GM12865 (cell line): ENCODE measurements at places on chromosomes 12 and 14.

DNA sequence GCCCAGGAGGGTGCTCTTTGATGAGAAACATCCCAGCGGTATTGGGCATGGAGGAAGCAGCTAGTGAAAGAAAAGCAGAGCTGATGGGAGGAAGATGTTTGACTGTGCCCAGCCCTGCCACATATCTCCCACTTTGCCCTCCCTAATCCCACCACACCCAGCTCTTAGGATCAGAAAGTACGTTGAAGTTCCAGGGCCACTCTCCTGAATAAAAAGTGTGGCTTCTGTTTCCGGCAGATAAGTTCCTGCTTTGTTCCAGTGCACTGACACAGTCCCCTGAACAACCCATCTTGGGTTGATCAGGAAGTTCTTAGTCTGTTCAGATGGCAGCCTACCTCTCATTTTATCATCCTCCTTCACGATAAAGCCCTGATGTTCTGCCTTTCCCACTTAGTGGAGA is 16.5 kb downstream of the TPCN1 start:
- DNase-seq, result no peak

DNA sequence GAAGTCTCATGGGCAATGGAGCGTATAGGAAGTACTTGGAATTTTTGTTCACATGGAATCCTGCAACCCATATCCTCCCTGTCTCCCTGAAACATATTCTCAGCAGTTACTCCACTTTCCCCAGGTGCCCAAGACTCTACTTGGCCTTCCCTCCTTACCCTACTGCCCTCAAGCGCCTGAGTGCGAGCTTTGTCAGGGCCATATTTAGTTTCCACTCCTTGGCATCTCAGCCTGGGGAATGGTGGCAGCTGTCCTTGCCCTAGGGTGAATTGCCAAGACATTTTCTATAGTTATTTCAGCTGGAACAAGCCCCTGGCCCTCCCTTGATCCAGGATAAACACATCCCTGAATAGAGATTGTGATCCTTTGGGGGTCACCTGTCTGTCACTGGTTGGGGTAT is 569.3 kb upstream of the LRFN5 start:
- no peak for DNase-seq

- DNase-seq, result no peak
These were observed 20.5 kb downstream of the ACTN1 start for GRCh38 chr14:68958553-68958952.

GRCh38 chr12:55188974-55189556 is 31.8 kb upstream of the OR10A7 start:
- DNase-seq, result peak; percentile 81

GRCh38 chr12:42508913-42509460 is 80.6 kb downstream of the PRICKLE1 start:
- DNase-seq, result no peak
